Stimulated activated CD4-positive, alpha-beta T cell treated with anti-CD3 and anti-CD28 coated beads, TNF-alpha, amount 100 ng/mL, for 24 hours (primary cell): ENCODE measurements at places on chromosomes 7 and 10.

- DNase-seq, result no peak
Measured at GRCh38 chr10:105707603-105708002, 1066.5 kb downstream of the SORCS3 start.

- no peak for DNase-seq
Measured at GRCh38 chr10:6242089-6242488, 39.4 kb downstream of the PFKFB3 start.

GRCh38 chr7:51046103-51046466, 263.4 kb upstream of the GRB10 start:
- no peak for DNase-seq

- no peak for DNase-seq
Measured at GRCh38 chr7:129163875-129164544, 19.5 kb downstream of the TSPAN33 start.
